ENCODE measurements at places on chromosomes 6 and 20. TPM values are rescaled to one million over a fixed set of nuclear protein-coding genes. Genes with fewer than 3 reads are reported as not detected.

The TOX2 gene
- 0.44 TPM for total RNA-seq

The BPIFB1 gene
- total RNA-seq = not detected

The FBXO9 gene
- total RNA-seq = 47.2 TPM

The IL20RA gene
- 23.4 TPM for total RNA-seq

The DOK5 gene
- 15.9 TPM for total RNA-seq

DNA sequence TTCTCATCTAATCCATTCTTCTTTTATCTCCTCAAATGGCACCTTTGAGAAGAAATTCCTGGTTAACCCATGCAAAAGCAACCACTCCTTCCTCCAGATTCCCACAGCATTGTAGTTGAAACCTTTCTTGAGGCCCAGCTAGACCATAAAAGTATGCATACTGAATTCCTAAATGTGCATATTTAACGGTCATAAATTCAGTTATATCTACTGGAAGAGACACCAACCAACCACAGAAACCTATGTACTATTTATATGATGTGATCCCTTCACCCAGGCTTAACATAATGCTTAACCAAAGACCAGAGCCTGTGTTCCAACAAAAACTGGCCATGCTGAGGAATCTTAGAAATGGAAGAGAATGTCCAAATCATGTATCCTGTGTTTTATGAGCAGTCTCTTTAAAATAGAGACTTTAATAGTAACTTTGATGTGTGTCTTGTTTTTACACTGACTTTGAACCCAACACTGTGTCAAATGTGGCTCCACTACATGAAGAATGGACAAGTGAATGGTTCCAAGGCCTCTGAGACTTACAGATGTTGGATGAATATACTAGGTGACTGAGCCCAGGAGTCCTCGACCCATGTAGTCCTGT, 11.4 kb upstream of the TAF8 start:
- H3K27me3 ChIP-seq = no peaks in the 10 kb centered on the region
- H3K4me1 ChIP-seq = peaks cover 34% of the 10 kb centered on the region
- no peak for DNase-seq
- H3K27ac ChIP-seq = no peak overlapping the region
- no peak overlapping the region for H3K4me3 ChIP-seq

- peaks cover 49% of the 10 kb centered on the region for H3K36me3 ChIP-seq
- peaks cover 4% of the 10 kb centered on the region for H3K27me3 ChIP-seq
- H3K27ac ChIP-seq = no peak overlapping the region
- H3K4me3 ChIP-seq = no peak overlapping the region
Observed at GRCh38 chr6:35089935-35090505, 51.1 kb downstream of the TCP11 start.

DNA sequence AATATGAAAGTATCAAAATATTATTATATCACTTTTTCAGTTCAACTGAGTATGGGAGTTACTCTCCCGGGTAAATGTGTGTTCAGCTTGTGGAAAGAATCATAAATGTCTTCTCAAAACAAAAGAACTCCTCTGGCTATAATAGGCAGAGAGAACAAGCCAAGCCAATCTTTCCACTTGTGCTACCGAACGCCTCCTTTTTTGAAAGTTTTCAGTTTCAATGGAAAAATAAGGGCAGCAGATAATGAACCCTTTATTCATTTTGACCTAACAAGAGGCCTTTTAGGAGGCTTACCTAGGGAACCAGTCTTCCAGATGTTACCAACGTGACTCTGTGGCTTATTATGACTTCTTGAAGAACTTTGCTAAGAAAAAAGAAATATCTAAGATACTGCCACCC, 67.5 kb downstream of the PDE7B start:
- H3K27ac ChIP-seq = peak overlapping the region; percentile 2
- no peaks in the 10 kb centered on the region for H3K36me3 ChIP-seq
- no peak overlapping the region for H3K4me3 ChIP-seq

DNA sequence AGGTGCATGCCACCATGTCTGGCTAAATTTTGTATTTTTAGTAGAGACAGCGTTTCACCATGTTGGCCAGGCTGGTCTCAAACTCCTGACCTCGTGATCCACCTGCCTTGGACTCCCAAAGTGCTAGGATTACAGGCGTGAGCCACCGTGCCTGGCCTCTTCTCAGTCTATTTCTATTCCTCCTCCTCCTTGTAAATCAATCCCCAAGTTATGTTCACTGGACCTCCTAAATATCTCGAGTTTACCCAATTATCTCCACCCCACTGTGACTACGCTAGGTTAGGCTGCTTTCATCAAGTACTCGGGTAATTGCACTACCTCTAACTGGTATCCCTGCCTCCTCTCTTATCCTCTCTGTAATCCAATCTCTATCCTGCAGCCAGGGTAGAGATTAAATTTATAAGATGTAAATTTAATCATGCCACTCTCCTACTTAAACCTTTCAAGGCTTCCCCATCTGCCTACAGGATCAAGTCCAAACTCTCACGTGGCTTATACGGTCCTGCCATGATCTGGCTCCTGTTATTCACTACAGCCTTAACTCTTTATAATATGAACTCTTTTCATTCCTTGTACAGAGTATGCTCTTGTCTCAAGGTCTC, 837 bp upstream of the MAD2L1BP start:
- H3K36me3 ChIP-seq = peaks cover 14% of the 10 kb centered on the region
- peaks cover 26% of the 10 kb centered on the region for H3K4me1 ChIP-seq
- H3K4me3 ChIP-seq = no peak overlapping the region

DNA sequence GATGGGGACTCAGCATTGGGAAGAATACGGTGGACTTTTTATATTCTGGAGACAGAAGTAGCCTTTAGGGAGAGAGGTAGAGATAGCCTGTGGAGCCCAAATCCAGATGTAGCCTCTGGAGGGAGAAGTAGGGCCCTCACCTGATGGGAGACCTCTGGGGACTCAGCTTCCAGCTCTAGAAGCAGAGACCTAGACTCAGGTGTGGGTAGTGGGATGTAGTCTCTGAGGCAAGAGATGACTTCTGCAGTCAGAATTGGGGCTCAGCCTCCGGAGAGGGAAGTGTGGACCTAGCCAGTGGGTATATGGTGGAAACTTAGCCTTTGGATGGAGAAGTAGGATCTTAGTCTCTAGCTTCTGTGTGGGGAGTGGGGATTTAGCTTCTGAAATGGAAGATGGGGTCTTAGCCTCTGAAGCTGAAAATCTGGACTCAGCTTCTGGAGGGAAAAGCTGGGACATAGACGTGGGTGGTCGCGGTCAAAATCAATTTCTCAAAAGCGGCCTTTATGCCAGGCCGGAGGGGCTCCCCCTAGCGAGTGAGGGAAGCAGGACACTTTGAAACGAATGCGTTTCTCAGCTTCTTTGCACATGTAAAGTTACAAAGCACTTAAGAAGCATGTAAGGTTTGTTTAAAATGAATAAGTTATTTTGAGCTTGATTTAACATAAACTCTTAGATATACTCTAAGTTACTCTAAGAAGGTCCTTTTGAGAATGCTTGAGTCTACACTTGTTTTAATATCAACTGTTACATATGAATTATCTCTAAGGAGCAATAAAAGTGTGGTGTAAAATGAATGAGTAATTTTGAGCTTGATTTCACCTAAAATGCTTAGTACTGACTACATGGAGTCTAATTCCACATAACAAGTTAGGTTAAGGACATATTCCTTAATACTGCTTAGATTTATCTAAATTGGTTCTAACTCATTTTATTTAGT, 12.9 kb upstream of the ZNF343 start:
- no peaks in the 10 kb centered on the region for H3K36me3 ChIP-seq
- peak; percentile 41 for DNase-seq
- no peak overlapping the region for H3K4me3 ChIP-seq
- H3K27me3 ChIP-seq = no peaks in the 10 kb centered on the region
- H3K27ac ChIP-seq = no peak overlapping the region
- H3K4me1 ChIP-seq = peaks cover 9% of the 10 kb centered on the region

- DNase-seq = no peak
- H3K4me1 ChIP-seq = peaks cover 21% of the 10 kb centered on the region
- no peak overlapping the region for H3K4me3 ChIP-seq
- H3K36me3 ChIP-seq = no peaks in the 10 kb centered on the region
- no peak overlapping the region for H3K27ac ChIP-seq
- no peaks in the 10 kb centered on the region for H3K27me3 ChIP-seq
Observed at GRCh38 chr6:41256383-41256782, 28.2 kb downstream of the TREML4 start.

GRCh38 chr20:61830241-61830930, 235.3 kb downstream of the TAF4 start:
- no peak overlapping the region for H3K4me3 ChIP-seq
- H3K36me3 ChIP-seq = no peaks in the 10 kb centered on the region
- H3K27me3 ChIP-seq = peaks cover 2% of the 10 kb centered on the region
- no peak for DNase-seq

DNA sequence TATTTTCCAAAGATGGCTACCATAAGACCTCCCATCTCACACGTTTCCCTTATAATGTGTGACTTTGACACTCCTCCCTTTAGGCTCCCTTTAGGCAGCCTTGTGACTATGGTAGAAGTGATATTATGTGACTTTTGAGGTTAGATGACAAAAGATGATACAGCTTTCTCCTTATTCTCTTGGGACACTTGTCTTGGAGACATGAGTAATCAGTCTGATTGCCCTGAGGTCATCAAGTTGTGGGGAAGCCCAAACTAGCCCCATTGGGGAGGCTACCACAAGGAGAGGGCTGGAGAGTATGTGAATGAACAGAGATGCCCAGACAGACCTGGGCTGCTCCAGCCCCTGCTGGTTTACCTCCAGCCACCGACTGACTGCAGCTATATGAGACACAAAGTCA, 10.6 kb upstream of the DLK2 start:
- H3K27ac ChIP-seq = no peak overlapping the region
- no peaks in the 10 kb centered on the region for H3K4me1 ChIP-seq
- peaks cover 10% of the 10 kb centered on the region for H3K27me3 ChIP-seq
- no peak for DNase-seq

DNA sequence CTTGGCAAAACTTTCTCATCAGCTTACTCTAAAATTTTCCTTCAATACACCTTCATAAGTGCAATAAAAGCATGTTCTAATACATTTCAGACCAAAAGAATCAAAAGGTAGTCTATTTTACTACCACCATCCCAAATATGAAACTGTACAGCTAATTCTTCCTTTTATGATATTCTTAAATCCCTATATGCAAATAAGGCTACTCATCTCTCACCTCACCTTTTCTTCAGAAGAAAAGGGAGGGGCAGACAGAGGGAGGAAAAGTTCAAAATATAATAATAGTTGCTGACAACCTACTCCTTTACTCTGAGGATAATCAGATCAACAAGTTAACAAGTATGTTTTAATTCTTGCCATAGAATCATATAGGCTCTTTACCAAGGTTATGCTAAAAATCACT, 7.4 kb downstream of the C6orf120 start:
- DNase-seq = no peak
- H3K27ac ChIP-seq = no peak overlapping the region
- no peaks in the 10 kb centered on the region for H3K4me1 ChIP-seq
- H3K27me3 ChIP-seq = no peaks in the 10 kb centered on the region
- peaks cover 17% of the 10 kb centered on the region for H3K36me3 ChIP-seq
- H3K4me3 ChIP-seq = no peak overlapping the region

GRCh38 chr20:52824494-52825216, 147.5 kb upstream of the TSHZ2 start:
- H3K36me3 ChIP-seq = no peaks in the 10 kb centered on the region
- H3K27me3 ChIP-seq = no peaks in the 10 kb centered on the region
- no peak for DNase-seq
- H3K27ac ChIP-seq = no peak overlapping the region
- no peak overlapping the region for H3K4me3 ChIP-seq

DNA sequence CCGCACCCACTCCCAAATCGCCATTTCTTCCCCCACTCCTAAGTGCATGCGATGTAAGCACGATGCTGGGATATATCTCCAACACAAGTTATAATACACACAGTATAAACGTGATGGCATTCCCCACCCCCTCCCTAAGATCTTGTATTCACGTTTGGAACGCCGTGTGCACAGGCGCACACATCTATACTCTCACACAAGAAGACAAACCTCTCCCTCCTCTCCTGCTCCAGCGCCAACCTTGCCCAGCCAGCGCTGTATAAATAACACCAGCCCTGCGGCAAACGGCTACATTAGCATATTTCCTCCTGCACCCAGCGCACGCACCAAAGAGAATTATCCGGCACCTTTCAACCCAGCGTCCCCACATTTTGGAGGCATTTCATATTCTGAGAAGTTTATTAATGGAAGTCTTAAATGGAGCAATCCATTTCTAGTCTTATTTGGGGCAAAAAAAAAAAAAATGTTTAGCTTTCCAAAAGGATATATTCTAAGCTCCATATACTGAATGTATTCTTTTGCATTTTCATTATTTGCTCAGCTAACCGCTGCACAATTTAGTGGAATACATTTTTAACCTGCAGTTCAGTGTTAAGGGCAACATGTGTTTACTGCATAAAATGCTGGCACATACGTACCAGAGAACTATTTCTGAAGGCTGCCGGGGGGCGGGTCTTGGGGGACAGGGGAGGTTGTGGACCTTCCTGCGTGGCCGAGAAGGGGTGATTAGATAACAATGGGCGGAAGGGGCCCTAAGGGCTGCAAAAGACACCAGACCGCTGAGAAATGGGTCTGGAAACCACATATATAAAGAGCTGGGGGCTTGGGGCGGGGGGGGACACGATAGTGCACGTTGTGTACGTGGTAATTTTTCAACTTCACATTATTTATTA, 1.1 kb upstream of the SLC22A23 start:
- H3K27me3 ChIP-seq = peaks cover 51% of the 10 kb centered on the region
- H3K4me1 ChIP-seq = peaks cover 21% of the 10 kb centered on the region
- peak; percentile 40 for DNase-seq
- H3K36me3 ChIP-seq = no peaks in the 10 kb centered on the region
- no peak overlapping the region for H3K27ac ChIP-seq

DNA sequence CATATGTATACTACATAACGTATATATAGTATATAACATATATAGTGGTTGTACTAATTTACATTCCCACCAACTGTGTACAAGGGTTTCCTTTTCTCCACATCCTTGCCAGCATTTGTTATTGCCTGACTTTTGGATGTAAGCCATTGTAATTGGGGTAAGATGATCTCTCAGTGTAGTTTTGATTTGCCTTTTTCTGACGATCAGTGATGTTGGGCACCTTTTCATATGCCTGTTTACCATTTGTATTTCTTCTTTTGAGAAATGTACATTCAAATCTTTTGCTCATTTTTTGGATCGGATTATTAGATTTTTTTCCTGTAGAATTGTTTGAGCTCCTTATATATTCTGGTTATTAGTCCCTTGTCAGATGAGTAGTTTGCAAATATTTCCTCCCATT, 11.4 kb downstream of the SYNJ2 start:
- no peak overlapping the region for H3K27ac ChIP-seq
- peaks cover 3% of the 10 kb centered on the region for H3K36me3 ChIP-seq
- H3K4me1 ChIP-seq = peaks cover 38% of the 10 kb centered on the region
- H3K4me3 ChIP-seq = no peak overlapping the region
- no peak for DNase-seq

- H3K27me3 ChIP-seq = no peaks in the 10 kb centered on the region
- H3K4me1 ChIP-seq = no peaks in the 10 kb centered on the region
- DNase-seq = peak; percentile 9
- H3K27ac ChIP-seq = no peak overlapping the region
- no peaks in the 10 kb centered on the region for H3K36me3 ChIP-seq
- no peak overlapping the region for H3K4me3 ChIP-seq
Observed at GRCh38 chr20:15242773-15243172, 905.4 kb upstream of the FLRT3 start.

- peaks cover 42% of the 10 kb centered on the region for H3K27me3 ChIP-seq
- DNase-seq = no peak
- peaks cover 6% of the 10 kb centered on the region for H3K4me1 ChIP-seq
- peak overlapping the region; percentile 74 for H3K27ac ChIP-seq
- H3K4me3 ChIP-seq = peak overlapping the region; percentile 54
Observed at GRCh38 chr6:46014046-46014445, 1.6 kb downstream of the CLIC5 start.

GRCh38 chr6:143676437-143677045, 1.2 kb upstream of the PHACTR2 start:
- H3K27me3 ChIP-seq = no peaks in the 10 kb centered on the region
- H3K4me3 ChIP-seq = no peak overlapping the region
- DNase-seq = peak; percentile 46
- peak overlapping the region; percentile 98 for H3K27ac ChIP-seq

GRCh38 chr6:158853072-158853879, 34.1 kb upstream of the EZR start:
- no peaks in the 10 kb centered on the region for H3K27me3 ChIP-seq
- H3K4me3 ChIP-seq = no peak overlapping the region
- no peaks in the 10 kb centered on the region for H3K36me3 ChIP-seq
- peak; percentile 52 for DNase-seq
